ENCODE measurements at places on chromosomes 2 and 18. TPM values are rescaled to one million over a fixed set of nuclear protein-coding genes. Genes with fewer than 3 reads are reported as not detected.

GRCh38 chr2:236967499-236967783, 118.2 kb upstream of the COPS8 start:
- DNase-seq: no peak

DNA sequence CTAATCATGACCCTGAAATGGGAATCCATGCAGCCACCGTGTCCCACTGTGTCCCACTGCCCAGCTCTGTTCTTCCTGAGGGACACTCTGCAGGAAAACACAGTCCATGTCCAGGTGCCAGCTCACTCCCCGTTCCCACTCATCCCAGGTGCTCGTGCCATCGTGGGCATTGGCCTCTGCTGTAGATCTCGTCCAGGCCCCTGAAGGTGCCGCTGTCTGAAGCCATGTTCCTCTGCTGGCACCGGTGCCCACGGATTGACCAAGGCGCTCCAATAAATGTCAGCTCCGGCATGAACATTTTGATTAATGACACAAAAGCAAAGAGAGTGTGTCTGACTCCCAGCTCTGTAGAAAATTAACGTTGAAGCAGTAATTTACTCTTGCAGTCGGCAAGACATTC, 280.1 kb upstream of the SALL3 start:
- no peak for DNase-seq

- no peak for DNase-seq
These were observed 2.8 kb upstream of the STEAP3 start for GRCh38 chr2:119220720-119221301.

The RBM44 gene
- 0.14 TPM for total RNA-seq

GRCh38 chr2:60549928-60550177, 3.6 kb downstream of the BCL11A start:
- peak; percentile 64 for DNase-seq

GRCh38 chr2:213259266-213259665, 25.0 kb upstream of the SPAG16 start:
- DNase-seq: no peak

All from foreskin keratinocyte (primary cell).